ENCODE measurements at places on chromosomes 16 and 17.

DNA sequence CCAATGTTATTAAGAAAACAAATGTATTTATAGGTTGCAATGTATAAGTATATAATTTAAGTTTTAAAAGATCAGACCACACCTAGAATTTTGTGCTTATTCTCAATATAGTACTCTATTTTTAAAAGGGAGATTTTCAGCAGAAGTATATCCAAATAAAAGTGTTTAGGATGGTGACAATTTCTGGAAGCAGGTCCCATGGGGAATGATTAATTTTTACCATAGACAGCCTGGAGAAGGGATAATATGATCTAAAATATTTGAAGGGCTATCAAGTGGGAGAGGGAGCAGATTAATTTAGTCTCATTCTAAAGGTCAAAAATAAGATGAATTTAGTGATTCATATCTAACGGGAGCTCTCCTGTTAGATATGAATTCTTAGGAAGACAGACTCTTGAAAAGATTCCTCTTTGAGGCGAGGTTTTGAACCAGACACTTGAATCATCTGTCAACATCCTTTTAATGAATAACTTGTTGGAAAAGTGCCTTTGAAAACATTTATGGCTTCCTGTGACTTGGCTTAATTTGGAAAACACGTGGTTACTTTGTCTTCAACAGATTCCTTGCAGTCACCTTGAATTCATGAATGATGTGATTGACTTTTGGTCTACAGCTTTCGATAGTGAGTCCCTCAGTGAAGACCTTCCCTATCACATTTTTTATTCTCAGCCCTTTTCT is 29.3 kb upstream of the SMIM36 start:
- DNase-seq = no peak

- no peak for DNase-seq
Observed at GRCh38 chr17:17937201-17937853, 34.9 kb downstream of the TOM1L2 start.

- DNase-seq = no peak
Observed at GRCh38 chr17:4204710-4205173, 59.0 kb downstream of the ANKFY1 start.

DNA sequence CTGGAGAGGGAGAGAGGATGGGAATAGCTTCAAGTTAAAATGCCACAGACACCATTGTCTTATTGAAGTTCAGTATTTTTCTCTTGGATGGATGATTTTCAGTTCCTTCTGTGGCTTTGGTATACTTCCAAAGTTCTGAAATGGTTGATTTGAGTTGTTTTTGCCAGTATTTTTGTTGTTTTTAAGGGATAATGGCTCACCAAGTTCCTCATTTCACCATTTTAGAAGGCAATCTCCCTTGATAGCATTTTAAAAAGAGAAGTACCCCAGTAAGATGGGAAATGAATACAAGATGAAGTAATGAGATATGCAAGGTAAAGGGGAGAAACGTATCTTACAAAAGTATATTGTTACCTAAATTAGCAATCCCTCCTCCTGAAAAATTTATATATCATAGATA is 18.5 kb upstream of the SPDYE4 start:
- DNase-seq = no peak

- no peak for DNase-seq
Observed at GRCh38 chr17:71870546-71870862, 250.3 kb upstream of the SOX9 start.

Measured in stimulated activated CD4-positive, alpha-beta T cell treated with anti-CD3 and anti-CD28 coated beads, TNF-alpha, amount 100 ng/mL, for 24 hours (primary cell).